Omental fat pad (tissue), 4 donors: ENCODE measurements at places on chromosomes 1 and 21. TPM values are rescaled to one million over a fixed set of nuclear protein-coding genes. Genes with fewer than 3 reads are reported as not detected.

- no peak for DNase-seq
Measured at GRCh38 chr1:153515504-153516394, 20.0 kb downstream of the S100A6 start.

DNA sequence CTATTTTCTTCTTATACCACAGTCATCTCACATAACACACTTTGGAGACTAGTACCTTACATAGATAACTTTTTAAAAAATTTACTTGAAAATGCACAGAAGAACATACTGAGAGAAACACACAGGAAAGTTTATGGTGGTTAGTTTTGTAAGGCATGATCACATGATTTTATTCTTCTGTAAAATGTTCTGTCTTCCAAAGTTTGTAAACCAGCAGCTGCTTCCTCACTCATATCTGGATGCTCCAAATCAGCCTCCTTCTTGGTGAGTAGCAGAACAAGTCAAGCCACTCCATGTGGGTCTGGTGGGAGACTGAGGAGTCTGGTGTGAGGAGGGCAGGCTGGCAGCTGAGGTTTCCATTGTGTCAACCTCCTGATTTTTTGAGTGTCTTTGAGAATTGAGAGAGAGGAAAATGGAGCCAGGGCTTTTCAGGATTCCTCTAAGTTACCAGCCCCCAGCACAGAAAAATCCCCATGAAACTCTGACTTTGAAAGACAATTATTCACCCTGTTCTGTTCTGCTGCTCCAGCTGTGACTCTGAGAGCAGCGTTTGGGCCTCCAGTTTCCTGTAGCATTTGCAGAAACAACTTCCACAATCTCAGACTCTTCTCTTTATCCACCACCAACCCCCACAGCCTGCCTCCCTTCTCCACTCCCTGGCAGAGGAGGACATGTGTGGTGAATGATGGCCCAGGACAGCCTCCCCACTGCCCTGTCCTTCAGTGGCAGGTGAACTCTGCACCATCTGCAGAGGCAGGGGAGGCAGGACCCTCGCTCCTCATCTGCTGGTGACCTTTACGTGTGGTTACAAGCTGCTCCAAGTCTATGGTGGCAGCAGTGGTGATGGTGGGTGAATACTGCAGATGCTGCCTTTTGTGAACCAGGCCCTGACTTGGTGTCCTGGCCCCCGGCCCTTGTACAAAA lies 82.3 kb downstream of the FCRL5 start:
- no peak for DNase-seq

DNA sequence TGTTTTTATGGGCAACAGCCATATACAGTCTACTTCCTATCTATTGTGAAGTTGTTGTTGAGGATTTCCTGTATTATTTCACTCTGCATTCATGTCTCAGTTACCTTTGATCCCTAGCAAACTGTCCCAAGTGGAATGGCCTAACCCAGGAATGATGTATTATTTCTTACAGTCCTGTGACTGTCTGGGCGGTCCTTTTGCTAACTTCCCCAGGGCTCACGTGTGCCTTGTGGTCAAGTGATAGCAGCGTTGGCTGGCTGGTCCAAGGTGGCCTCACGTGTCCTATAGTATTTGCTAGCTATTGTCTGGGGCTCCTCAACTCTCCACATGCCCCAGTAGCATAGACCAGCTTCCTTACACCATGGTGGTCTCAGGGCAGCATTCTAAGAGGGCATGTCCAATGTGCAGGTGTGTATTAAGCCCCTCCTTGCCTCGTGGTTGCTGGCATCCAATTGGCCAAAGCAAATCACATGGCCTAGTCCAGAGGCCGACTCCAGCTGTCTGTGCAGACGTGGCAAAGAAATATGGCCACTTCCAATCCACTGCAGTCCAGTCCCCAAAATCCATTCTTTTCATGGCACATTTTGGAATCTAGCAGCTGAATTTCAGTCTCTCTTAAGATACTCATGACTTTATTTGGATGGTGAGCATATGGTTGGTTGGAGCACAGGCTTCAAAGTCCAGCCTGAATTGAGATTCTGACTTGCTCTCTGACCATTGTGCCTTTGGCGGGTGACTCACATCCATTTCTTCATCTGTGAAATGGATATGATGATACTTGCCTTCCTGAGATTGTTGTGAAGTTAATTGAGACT lies 94.1 kb downstream of the GALNT2 start:
- DNase-seq, result no peak

DNA sequence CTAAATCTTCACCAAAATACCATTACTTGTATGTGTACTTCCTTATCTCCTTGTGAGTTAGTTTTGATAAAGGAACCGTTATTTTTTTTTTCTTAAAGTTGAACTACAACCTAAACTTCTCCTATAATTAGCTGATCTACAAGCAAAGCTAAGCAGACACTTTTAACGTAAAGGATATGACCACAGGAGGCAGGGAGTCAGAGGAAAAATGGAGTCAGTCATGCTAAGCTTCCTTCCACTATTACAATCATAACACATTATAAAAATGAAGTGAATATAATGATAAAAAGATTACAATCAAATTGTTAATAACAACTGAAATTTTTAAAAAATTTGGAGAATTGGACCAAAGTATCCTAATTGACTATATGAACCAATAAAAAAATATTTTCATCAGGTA lies 892.6 kb downstream of the KCNT2 start:
- DNase-seq, result no peak

GRCh38 chr1:211634461-211634860 lies 41.0 kb downstream of the NEK2 start:
- no peak for DNase-seq

GRCh38 chr1:11691928-11692711 lies 610 bp downstream of the DRAXIN start:
- DNase-seq, result no peak

- DNase-seq, result no peak
Measured at GRCh38 chr1:108100148-108100547, 100.0 kb downstream of the SLC25A24 start.

- no peak for DNase-seq
Measured at GRCh38 chr1:11940260-11940921, 5.9 kb downstream of the PLOD1 start.

The BEND5 gene
- 0.47 TPM for total RNA-seq

The SH2D2A gene
- 6.5 TPM for total RNA-seq

The ST6GALNAC5 gene
- 0.44 TPM for total RNA-seq

The RYR2 gene
- total RNA-seq, result 0.19 TPM
